CD4-positive, alpha-beta T cell (primary cell): ENCODE measurements at places on chromosomes 3 and 15.

DNA sequence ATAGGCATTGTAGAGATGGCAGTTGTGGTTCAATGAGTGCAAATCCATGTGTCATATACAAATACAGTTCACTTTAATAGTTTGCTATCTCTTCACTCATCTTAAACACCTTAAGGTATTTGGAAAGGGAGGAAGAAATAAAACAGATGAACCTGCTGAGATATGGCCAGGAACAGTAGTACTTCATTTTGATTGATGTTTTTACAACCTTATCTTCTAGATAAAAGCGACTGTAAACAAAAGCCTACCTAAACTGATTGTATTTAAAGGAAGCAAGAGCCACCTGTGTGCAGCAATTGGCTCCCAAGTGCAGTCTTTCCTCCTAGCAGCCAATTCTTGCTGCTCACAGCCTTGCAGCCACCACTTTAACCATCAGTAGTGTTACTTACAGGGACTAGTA is 217.7 kb downstream of the CDIN1 start:
- no peak for DNase-seq

- no peak for DNase-seq
These were observed 90.1 kb upstream of the RGMA start for GRCh38 chr15:93179072-93179471.

DNA sequence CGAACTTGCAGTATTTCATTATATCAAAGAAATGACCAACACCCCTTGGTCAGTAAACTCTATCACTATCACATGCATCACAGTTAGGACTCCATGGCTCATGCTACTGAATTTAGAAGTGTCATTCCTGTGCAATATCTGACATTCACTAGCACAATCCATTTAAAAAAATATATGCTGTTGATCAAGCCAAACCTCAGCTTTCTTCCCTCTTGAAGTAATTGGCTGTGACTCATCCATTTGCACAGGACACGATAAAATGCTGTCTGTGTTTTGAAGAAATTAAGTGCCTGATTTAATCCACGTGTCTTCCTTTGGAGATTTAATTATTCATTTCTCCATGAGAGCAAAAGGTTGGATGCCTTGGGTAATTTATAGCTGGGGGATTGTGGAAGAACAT is 38.9 kb downstream of the CPNE4 start:
- no peak for DNase-seq

DNA sequence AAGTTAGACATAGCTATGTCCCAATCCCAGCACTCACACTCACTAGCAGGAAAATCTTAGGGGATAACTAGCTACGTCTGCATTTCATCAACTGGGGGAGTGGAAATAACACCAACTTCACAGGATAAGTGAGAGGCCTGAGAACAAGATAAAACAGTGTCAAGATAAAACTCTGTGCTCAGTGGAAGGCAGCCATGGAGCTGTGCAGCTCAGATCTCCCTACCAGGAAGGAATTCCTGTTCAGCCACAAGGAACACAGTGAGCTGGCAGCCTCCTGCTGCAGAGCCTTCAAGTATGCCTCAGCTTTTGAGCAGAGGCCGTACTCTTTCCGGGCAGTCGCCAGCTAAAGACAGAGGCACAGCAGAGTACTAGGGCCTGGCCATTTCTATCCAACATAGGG is 115.8 kb upstream of the TOPAZ1 start:
- DNase-seq = no peak

GRCh38 chr3:120566243-120566975 is 29.7 kb upstream of the NDUFB4 start:
- DNase-seq = no peak
